Glomerular endothelial cell (primary cell): ENCODE measurements at places on chromosomes 5 and 9.

GRCh38 chr5:61167382-61167781 lies 5.1 kb upstream of the SMIM15 start:
- DNase-seq = no peak

GRCh38 chr5:12217039-12217438 lies 312.8 kb upstream of the CTNND2 start:
- DNase-seq = no peak

DNA sequence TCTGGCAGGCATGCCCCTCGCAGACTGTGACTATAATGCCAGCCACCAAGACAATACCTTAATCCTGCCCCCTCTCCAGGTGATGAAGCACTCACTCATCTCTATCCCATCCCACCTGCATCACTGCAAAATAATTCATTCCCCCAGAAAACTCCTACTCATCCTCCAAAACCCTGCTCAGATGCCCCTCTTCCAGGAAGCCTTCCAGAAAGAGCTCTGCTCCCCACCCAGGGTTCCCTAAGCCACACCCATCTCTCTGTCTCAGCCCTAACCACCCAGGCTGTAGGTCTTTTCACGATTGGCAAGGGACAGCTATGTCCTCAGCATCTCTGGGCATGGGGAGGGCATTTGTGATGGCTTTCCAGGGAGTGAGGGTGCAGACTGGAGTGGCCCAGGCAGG lies 17.2 kb downstream of the NR5A1 start:
- no peak for DNase-seq

DNA sequence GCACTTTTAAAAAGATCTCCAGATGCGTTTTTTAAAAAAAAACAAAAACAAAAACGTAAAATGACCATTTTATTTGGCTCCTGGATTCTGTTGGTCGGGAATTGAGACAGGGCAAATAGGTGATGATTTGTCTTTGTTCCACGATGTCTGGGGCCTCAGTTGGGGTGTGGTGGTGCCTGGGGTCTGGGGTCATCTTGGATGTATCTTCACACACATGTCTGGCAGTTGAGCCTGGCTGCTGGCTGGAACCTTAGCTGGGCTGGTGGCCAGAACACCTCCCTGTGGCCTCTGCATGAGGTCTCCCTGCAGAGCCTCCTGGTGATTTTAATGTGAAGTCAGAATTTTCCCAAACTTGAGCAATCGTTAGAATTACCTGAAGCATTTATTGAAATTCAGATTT lies 42.5 kb upstream of the BASP1 start:
- no peak for DNase-seq

DNA sequence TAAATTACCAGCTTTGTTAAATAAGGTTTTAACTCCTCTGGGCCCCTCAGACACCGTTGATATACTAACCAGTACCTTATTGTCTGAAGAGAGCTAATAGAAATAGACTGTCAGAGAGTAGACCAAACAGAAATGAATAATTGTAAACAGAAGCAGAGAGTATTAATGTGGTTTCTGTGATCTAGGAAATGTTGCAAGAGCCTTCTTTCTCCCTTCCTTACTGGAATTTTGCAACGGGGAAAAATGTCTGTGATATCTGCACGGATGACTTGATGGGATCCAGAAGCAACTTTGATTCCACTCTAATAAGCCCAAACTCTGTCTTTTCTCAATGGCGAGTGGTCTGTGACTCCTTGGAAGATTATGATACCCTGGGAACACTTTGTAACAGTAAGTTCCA lies 5.1 kb downstream of the TYRP1 start:
- DNase-seq = no peak

DNA sequence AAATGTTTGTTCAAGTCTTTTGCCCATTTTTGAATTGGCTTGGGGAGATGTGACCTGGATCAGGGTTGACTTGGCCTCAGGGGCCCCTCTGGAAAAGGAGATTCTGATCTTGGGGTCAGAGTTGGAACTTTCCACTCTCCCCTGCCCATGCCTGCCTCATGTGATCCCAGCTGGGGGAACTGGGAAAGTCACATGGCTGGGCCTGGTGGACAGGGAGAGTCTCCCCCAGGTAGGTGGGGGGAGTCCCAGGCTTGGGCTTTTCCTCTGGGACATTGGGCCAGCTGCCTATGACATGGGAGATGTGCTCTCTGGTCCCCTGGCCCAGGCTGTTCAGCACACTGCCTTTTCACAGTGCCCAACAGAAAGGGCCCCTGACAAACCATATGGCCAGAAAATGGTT lies 60.7 kb downstream of the NDST1 start:
- no peak for DNase-seq

- DNase-seq = no peak
Measured at GRCh38 chr5:54108136-54108535, 202.2 kb downstream of the ARL15 start.

GRCh38 chr5:56557198-56557597 lies 258.2 kb upstream of the MAP3K1 start:
- DNase-seq = no peak

DNA sequence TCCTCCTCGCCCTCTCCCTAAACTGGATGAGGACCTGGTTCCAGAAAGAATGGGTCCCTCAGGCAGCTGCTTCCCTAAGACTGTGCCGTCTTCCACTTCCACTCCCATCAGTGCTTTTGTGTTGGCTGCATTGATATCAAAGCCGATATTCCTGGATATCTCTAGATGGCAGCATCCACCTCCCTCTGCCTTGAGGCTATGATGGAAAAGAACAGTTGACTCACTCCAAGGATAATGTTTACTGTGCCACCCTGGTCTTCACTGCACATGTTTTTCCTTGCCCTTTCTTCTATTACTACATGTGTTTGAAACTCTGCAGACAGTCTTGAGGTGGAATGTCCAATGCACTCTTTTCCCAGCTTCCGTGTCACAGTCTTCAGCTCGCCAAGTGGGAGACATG lies 211.6 kb downstream of the MAST4 start:
- DNase-seq = no peak

- no peak for DNase-seq
Measured at GRCh38 chr9:122201641-122202040, 27.1 kb downstream of the LHX6 start.
